ENCODE measurements at places on chromosomes 2 and 18. TPM values are rescaled to one million over a fixed set of nuclear protein-coding genes. Genes with fewer than 3 reads are reported as not detected.

Gene ANO7
- total RNA-seq, result 0.57 TPM

Gene TMEM182
- total RNA-seq, result 6.3 TPM

- peak; percentile 80 for DNase-seq
Observed at GRCh38 chr2:46650556-46651001, 171.2 kb downstream of the TMEM247 start.

DNA sequence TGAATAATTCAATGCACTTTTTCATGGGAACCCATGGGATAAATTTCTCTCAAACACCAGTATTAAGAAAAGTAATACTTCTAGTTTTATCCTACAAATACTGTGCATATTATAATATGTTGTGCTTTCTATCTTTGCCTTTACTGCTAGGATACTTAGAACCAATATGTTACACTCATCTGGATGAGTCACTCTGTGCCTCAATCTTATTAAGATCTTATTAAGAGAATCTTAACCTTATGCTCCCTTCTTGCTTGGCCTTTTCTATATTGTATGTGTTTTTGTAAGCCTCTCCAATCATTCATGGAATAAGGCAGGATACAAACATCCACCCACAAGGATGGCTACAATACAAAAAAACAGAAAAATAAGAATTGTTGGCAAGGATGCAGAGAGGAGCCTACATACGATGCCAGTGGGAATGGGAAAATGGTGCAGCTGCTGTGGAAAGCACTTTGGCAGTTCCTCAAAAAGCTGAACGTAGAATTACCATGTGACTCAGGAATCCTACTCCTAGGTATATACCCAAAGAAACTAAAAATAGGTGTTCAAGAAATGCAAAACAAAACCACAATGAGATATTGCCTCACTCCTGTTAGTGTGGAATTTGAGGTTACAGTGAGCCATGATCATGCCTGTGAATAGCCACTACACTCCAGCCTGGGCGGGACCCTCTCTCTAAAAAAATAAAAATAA is 10.7 kb upstream of the TWSG1 start:
- no peak for DNase-seq

Measured in naive thymus-derived CD8-positive, alpha-beta T cell (primary cell).